Upper lobe of left lung (tissue), 6 donors: ENCODE measurements at places on chromosomes 13 and 19. TPM values are rescaled to one million over a fixed set of nuclear protein-coding genes. Genes with fewer than 3 reads are reported as not detected.

- no peaks in the 10 kb centered on the region for H3K36me3 ChIP-seq
- no peaks in the 10 kb centered on the region for H3K27me3 ChIP-seq
- DNase-seq = no peak
- H3K27ac ChIP-seq = peak overlapping the region; percentile 23
These were observed 10.7 kb upstream of the FPR3 start for GRCh38 chr19:51784109-51784785.

- H3K4me3 ChIP-seq = no peak overlapping the region
- H3K4me1 ChIP-seq = no peaks in the 10 kb centered on the region
- no peak overlapping the region for H3K27ac ChIP-seq
- no peak for DNase-seq
- no peaks in the 10 kb centered on the region for H3K27me3 ChIP-seq
- no peaks in the 10 kb centered on the region for H3K36me3 ChIP-seq
These were observed 793.9 kb upstream of the PCDH20 start for GRCh38 chr13:62209529-62209928.

DNA sequence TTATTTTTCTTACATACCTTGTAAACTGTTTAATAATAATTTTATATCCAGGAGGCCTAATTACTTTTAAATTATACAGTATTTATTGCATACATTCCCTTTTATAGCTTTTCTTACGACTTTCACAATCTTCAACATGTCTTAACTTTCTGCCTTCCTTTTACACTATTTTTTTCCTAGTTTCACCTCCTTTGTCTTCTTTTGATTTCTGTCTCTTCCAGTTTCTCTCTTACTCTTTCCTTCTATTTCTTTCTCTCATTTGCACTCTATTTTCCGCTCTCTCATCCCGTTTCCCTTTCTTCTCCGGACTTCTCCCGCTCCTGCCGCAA is 11.5 kb downstream of the ZNF552 start:
- H3K36me3 ChIP-seq = peaks cover 7% of the 10 kb centered on the region
- H3K27ac ChIP-seq = peak overlapping the region; percentile 56
- H3K4me3 ChIP-seq = peak overlapping the region; percentile 51
- H3K27me3 ChIP-seq = no peaks in the 10 kb centered on the region
- H3K4me1 ChIP-seq = peaks cover 21% of the 10 kb centered on the region

DNA sequence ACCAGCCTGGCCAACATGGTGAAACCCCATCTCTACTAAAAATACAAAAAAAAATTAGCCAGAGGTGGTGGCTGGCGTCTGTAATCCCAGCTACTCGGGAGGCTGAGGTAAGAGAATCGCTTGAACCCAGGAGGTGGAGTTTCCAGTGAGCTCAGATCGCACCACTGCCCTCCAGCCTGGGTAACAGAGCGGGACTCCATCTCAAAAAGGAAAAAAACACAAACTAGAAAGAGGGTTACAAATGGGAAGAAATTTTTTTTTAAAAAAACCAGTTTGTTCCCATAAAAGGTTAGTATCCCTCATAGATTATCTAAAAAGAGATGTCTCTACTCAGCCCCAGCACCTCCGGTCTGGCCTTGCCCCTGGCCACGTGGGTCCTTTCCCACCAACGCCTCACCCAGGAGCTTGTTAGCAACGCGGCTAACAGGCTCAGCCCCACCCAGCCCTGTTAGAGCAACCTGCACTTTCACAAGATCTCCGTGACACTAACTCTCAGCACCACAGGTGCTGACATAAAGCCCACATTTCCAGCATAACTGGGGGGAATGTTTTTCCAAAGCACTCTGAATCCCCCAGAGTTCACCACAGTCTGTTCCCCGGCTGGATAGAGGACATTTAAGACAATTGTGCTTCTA is 4.3 kb downstream of the DMKN start:
- H3K4me3 ChIP-seq = peak overlapping the region; percentile 42
- DNase-seq = peak; percentile 89
- no peaks in the 10 kb centered on the region for H3K27me3 ChIP-seq
- peaks cover 21% of the 10 kb centered on the region for H3K4me1 ChIP-seq
- peak overlapping the region; percentile 83 for H3K27ac ChIP-seq
- no peaks in the 10 kb centered on the region for H3K36me3 ChIP-seq

The HSPB6 gene
- 46.2 TPM for total RNA-seq

The C13orf46 gene
- total RNA-seq = 25.6 TPM

The RAB3A gene
- 3.6 TPM for total RNA-seq

GRCh38 chr13:93328943-93329342 is 102.3 kb downstream of the GPC6 start:
- H3K36me3 ChIP-seq = no peaks in the 10 kb centered on the region
- H3K4me3 ChIP-seq = no peak overlapping the region
- no peak overlapping the region for H3K27ac ChIP-seq
- H3K4me1 ChIP-seq = no peaks in the 10 kb centered on the region

The F10 gene
- 10.5 TPM for total RNA-seq

DNA sequence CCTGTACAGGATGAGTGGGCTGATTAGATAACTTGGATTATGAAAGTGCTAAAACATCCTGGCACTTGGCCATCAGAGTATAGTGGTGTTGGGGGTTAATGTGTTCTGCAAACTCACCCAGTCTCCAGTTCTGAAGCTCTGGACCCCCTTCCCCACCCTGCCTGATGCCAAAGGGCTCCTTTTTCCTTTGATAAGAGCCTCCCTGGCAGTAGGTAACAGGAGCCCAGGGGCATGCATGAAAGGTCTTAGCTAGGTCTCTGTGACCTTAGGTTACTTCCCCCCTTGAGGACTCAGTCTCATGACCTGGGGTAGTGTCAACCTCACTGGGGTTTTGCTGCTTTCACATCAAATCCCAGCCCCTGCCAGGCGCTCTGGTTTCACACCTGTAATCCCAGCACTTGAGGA is 2.5 kb downstream of the RPS28 start:
- peaks cover 42% of the 10 kb centered on the region for H3K4me1 ChIP-seq
- H3K4me3 ChIP-seq = no peak overlapping the region
- no peaks in the 10 kb centered on the region for H3K36me3 ChIP-seq
- H3K27me3 ChIP-seq = no peaks in the 10 kb centered on the region
- H3K27ac ChIP-seq = no peak overlapping the region

- H3K36me3 ChIP-seq = peaks cover 7% of the 10 kb centered on the region
- H3K4me1 ChIP-seq = no peaks in the 10 kb centered on the region
- no peak overlapping the region for H3K4me3 ChIP-seq
- H3K27me3 ChIP-seq = no peaks in the 10 kb centered on the region
- no peak for DNase-seq
These were observed 27.1 kb downstream of the ZNF714 start for GRCh38 chr19:21109116-21109515.

The RFPL4A gene
- not detected for total RNA-seq

The IGFL1 gene
- not detected for total RNA-seq

DNA sequence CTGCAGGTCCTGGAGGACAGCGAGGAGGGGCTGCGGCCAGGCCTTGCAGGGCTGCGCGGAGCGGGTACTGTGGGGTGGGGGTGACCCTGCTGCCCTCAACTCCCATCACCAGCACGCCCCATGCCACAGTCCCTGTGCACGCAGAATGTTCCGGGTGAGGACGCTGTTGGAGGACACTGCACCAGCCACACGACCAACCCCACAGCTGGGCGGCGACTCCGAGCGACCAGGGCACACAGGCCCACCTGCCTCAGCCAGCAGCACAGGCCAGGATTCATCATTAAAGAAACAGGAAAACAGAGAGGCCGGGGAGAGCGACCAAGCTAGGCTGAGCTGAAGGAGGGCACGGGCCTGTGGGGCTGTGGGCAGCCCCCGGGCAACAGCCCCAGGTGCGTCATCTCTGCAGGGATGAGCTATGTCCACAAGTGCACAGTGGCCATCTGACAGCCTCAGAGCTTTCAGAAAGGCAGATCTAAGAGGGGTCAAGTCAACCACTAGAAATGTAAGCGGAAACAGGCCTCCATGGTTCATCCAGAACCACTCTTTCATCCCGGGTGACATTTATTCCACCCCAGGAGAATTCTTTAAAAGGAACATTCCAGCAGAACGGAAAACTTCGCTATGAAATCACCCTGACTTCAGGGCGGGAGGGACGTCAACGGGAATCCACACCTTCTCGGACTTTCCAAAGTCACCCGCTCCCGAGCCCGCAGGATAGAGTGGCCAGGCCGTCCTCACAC is 1.5 kb downstream of the GAS6 start:
- peak overlapping the region; percentile 91 for H3K27ac ChIP-seq
- no peaks in the 10 kb centered on the region for H3K36me3 ChIP-seq
- no peaks in the 10 kb centered on the region for H3K27me3 ChIP-seq
- DNase-seq = no peak
- H3K4me1 ChIP-seq = peaks cover 35% of the 10 kb centered on the region
- peak overlapping the region; percentile 86 for H3K4me3 ChIP-seq

DNA sequence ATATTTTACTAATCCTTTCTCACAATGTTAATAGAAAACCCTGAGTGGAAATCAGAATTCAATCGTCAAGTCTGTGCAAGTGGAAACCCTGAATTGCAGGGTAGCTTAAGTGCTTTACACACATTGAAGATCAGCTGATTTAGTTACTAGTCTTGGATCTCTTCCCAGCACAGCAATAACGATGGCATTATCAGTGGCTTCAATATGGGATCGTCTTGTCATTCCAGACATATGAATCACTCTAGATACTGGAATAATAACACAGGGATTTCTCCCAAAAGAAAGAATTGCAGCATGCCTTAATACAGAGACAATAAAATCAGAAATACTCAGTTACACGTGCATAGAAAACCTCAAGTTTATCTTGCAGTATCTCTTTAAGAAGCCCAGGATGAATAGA is 12.6 kb upstream of the METTL21C start:
- no peak overlapping the region for H3K27ac ChIP-seq
- H3K36me3 ChIP-seq = no peaks in the 10 kb centered on the region
- H3K4me1 ChIP-seq = peaks cover 6% of the 10 kb centered on the region
- no peak overlapping the region for H3K4me3 ChIP-seq

DNA sequence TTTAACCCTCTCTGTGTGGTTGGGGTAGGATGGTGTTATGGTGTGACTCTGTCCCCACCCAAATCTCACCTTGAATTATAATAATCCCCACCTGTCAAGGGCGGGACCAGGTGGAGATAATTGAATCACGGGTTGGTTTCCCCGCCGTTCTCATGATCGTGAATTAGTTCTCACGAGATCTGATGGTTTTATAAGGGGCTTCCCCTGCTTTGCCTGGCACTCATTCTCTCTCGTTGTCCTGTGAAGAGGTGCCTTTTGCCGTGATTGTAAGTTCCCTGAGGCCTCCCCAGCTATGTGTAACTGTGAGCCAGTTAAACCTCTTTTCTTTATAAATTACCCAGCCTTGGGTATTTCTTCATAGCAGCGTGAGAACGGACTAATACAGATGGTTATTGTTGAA is 68.8 kb downstream of the ARHGEF7 start:
- H3K27ac ChIP-seq = peak overlapping the region; percentile 36
- H3K4me3 ChIP-seq = no peak overlapping the region
- no peaks in the 10 kb centered on the region for H3K36me3 ChIP-seq
- no peak for DNase-seq
- H3K4me1 ChIP-seq = peaks cover 46% of the 10 kb centered on the region

DNA sequence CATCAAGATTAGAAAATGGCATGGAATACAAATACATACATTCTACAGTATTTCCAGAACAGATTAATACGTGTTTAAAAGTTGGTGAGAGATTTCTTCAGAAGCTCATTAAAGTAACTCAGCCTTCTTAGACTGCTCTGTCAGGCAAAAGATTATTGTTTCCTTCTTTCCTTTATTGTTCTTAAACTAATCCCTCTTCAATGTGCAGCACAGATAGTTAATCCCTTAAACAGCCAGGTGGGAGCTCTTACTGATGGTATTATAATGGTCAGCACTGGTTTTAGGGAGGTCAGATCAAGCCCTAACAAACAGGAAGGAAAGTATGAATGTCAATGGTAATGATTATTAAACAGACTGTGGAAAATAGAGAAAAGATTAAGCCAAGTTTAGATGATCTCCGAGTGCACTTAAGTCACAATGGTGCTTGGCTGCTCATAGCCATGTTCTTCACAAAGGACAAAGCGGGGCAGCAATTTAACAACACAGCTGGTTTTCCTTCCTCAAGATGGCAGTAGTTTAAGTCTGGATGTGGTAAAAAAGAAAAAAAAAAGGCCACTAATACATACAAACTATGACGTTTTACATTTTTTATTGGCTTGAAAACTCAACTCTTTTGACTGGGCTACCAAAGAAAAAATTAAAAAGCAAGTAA is 992.6 kb downstream of the PCDH9 start:
- no peak for DNase-seq
- no peaks in the 10 kb centered on the region for H3K36me3 ChIP-seq
- no peak overlapping the region for H3K27ac ChIP-seq
- H3K27me3 ChIP-seq = no peaks in the 10 kb centered on the region

DNA sequence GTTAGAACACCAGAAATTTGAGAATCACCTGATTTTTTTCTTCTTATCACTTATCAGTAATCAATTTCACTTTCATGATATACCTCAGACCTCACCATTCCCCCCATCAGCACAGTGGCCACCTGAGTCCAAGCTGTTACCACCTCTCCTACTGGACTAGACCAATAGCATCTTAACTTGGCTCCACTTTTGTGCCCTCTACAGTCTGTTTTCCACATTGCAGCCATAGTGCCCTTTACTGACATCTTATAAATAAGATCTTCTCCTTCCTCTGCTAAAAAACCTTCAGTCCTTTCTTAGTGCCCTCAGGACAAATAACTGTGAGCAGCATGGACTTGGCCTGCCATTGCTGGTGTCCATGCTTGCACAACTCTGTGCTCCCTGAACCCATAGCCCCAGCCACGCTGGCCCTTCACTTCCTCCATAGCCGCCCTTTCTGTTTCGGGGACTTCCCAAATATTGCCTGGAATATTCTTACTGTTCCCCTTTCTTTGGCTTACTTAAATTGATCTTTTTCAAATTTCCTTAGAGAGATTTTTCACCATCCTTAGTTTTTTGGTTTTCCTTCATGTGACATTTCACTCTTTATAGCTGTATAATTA is 380.8 kb downstream of the LMO7 start:
- H3K27ac ChIP-seq = no peak overlapping the region
- DNase-seq = no peak
- no peak overlapping the region for H3K4me3 ChIP-seq

DNA sequence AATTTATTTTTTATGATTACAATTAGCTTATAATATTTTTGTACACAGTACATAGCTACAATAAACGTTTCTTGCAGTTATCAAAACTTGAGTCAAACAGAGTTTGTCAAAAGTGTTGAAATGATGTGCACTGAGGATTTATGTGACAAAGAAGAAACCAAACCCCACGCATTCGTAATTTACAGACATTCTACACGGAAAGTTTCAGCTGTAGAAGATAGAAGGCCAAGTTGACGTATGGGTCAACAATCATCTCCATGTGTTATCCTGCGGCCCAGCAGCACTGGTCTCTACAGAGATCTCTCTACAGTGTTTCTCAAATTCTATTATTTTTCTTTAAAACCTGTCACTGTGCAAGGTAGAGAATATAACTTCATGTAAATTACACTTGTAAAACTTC is 1507.6 kb downstream of the PCDH9 start:
- H3K27me3 ChIP-seq = no peaks in the 10 kb centered on the region
- DNase-seq = no peak

The TRPM4 gene
- 97.4 TPM for total RNA-seq

The ATP4B gene
- not detected for total RNA-seq

GRCh38 chr19:33758541-33759013 is 38.1 kb upstream of the KCTD15 start:
- H3K36me3 ChIP-seq = no peaks in the 10 kb centered on the region
- peak overlapping the region; percentile 39 for H3K27ac ChIP-seq
- H3K4me3 ChIP-seq = no peak overlapping the region
- H3K27me3 ChIP-seq = no peaks in the 10 kb centered on the region
- peaks cover 8% of the 10 kb centered on the region for H3K4me1 ChIP-seq

The CBY2 gene
- not detected for total RNA-seq

GRCh38 chr13:92849381-92849780 is 377.2 kb upstream of the GPC6 start:
- H3K36me3 ChIP-seq = no peaks in the 10 kb centered on the region
- no peaks in the 10 kb centered on the region for H3K27me3 ChIP-seq
- DNase-seq = no peak
- no peak overlapping the region for H3K27ac ChIP-seq
- no peak overlapping the region for H3K4me3 ChIP-seq
